ENCODE measurements at places on chromosomes 7 and 10.

- no peak for DNase-seq
These were observed 19.1 kb downstream of the CEP41 start for GRCh38 chr7:130421684-130422083.

GRCh38 chr10:27865221-27865635 is 119.6 kb upstream of the MKX start:
- DNase-seq = no peak

DNA sequence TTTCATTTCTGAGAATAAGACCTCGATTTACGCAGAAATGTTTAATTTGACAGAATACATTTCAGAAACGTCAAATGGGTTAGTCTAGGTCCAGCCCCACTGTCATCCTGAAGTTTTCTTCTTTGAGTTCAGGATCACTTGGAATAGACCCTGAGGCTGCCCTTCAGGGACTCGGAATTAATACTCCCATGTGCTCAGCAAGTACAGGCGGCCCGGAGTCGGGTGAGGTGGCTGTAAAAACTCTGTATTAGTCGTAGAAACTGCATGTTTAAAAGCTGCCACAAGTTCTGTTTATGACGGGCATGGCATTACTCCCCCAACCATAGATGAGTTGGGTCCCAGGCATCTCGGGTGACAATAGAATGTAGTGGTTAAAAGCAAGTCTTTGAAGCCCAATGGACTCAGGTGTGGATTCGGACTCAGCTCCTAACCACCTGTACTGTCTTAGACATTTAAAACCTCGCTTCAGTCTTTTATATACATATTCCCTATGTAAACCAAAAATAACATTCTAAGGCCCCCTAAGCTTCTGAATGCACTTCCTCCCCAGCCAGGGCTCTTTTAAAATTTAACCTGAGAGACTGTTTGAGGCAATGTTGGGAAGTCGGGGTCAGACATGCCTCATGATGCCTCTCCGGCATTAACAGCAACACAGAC is 216.3 kb downstream of the ADARB2 start:
- no peak for DNase-seq

DNA sequence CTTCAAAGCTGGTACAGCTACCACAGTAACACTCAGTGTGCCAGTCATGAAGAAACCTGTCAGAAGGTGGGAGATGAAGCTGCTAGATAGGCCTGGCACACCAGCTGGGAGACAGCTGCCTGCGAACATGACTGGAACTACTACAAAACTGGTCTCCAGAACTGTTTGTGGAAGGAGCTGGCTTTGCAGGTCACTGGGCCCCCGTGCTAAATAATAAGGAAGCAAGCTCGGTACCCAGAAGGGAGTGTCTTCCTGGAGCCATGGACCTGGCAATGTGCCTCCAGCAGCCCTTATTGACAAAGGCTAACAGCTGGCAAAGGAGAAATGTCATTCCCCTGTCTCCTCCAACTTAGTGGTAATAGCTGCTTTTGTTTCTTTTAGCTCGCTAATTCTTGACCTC is 1217.6 kb upstream of the LRRN3 start:
- no peak for DNase-seq

- DNase-seq = no peak
These were observed 386.0 kb downstream of the HGF start for GRCh38 chr7:81383846-81384245.

DNA sequence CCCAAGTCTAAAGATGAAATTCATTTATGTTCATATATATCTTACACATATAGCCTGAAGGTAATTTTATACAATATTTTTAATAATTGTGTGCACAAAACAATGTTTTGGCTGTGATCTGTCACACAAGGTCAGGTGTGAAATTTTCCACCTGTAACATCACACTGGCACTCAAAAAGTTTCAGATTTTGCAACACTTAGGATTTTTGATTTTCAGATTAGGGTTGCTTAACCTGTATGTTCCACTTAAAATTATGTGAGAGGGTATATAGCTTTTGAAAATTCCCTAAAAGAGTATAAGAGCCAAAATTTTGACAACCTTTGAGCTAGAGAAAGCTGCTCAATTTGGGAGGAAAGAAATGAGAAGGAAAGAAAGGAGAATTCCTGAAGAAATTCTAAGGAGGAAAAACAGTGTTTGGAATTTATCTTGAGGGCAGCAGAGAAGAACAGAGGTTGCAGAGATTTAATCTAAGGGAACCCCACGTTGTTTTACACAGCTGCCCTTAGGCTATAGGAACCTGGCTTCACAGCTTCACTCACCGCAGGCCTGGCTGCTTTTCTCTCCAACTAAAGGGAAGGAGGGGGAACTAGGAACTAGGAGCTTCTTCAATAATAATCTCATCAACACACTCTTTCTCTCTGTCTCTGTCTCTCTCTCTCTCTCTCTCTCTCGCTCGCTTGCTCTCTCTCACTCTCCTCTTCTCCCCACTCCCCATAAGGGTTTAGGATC is 8.5 kb downstream of the VOPP1 start:
- no peak for DNase-seq

DNA sequence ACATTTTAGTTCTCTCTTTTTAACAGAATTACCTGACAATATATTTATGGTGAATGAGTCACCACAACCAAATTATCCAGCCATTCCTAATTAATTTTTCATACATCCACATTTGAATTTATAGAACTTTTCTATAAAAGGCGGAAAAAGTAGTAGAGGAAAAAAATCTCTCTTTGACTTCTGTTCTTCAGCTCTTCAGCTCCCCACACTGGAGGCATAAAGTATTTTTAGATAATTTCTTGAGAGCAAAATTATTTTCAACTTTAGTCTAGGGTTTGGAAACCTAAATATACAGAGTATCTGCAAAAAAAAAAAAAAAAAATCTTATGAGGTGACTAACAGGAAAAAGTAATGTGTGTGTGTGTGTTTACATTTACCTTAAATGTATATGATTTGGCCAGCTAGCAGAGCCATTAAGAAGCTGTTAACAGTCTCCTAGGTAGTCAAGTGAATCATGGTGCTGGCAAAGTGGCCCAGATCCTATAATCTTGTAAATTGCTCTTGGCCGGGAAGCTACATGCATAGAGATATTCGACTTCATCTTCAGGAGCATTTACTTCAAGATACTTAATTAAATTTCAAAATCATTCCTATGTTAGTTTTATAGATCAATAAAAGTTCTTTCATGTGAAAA is 383.1 kb upstream of the STEAP1 start:
- DNase-seq = no peak

GRCh38 chr7:123746931-123747488 is 1.8 kb downstream of the WASL start:
- no peak for DNase-seq

DNA sequence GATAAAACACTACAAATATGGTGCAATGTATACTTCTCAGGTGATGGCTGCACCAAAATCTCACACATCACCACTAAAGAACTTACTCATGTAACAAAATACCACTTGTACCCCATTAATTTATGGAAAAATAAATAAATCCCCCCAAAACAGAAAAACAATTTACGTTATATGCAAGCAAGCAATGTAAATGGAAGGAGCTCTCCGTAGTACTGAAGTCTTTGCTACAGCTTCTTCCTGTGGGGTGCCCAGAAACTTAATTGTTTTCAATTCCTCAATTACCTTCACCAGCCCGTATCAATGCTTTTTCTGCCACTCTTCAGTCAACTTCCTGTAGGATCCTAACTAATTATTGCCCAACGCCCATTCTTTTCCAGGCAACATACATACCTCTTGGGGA is 138.1 kb downstream of the RELN start:
- no peak for DNase-seq

GRCh38 chr7:135510592-135511183 is 786 bp upstream of the CNOT4 start:
- DNase-seq = no peak

DNA sequence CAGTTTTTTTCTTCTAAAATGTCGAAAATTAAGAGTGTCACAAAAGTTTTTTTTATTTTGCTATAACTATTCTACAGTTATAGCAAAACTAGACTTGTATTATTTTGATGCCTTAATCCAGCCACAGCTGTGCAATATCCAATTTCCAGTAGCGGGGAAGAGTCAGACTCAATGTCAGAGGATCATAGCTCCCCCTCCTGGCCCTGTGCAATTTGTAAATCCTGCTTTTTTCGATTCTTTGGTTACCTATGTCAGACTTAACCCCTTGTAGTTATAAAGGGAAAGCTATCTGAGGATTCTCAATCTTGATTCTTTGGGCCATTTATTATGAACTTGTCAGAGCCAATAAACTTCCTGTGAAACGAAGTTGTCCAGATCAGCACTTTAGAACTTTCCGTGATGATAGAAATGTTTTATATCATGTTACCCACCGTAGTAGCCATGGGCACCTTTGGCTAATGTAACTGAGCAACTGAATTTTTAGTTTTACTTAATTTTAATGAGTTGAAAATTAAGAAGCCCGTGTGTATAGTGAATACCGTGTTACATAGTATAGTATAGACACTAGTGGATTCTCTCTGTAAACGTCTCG is 87.7 kb upstream of the PRKCQ start:
- no peak for DNase-seq

DNA sequence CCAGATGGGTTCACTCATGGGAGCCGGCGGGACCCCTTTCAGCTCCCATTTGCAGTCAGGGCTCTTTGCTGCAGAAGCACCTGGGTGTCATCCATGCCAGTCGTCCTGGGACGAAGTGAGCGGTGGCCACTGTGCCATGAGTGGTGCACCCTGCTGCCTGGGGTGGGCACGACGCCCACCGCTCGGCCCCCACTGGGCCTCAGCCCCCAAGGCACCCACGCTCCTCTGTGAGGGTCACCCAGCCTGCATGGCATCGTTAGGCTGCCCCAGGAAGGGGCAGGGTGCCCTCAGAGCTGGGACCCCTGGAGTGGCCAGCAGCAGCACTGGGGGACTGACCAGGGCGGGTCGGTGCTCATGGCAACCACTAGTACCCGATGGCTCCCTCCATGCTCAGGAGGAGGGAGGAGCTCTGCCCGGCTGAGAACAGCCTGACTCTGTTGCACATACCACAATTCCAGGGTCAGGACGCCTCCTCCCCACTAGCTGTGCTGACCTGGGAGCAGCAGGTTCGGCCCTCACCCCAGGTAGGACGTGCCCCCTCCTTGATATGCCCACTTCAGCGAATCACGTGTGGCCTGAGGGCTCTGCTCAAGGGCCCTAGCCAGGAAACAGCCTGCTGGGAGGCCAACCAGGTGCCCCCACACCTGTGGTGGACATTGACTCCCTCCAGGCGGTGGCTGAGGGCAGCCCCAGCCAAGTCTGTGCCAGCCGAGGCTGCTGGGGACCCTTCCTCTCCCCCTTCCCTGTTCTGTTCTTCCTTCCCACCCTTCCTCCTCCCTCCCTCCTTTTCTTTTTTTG is 28.5 kb upstream of the CFAP46 start:
- no peak for DNase-seq

GRCh38 chr10:18918532-18918931 is 130.1 kb upstream of the MALRD1 start:
- no peak for DNase-seq

DNA sequence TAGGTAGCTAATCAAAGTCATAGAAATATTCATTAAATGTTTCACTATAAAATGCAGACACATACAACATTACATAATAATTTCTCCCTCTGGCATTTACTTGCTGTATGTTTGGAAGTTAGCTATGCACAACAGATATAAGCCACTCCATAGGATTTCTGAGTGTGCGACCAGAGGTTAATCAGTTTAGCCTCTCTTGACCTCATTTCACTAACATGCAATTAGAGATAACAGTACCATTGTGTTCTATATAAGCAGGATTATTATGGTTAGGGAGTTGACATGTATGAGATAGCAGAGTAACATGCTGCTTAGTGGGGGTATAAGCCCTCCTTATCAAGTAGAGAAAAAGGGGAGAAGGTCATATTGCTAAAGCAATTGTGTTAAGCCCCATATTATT is 26.4 kb downstream of the GLUD1 start:
- no peak for DNase-seq

DNA sequence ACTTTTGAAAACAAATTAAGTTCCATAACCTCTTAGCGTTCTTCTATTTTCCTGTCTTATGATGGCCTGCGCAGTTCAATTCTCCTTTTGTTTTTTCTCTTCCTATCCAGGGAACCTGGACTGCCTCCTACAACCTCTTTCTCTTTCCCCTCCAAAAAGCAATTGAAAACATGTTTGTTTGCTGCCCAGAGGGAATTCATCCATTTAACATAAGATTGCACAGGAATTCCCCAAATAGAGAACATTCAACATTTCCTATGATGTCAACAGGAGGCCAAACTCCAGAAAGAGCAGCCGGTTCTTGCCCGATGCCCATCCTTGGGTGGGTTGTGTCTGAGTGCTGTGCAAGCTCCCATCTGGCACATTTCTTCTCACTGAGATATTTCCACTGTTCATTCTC is 94.2 kb upstream of the NRP1 start:
- no peak for DNase-seq

GRCh38 chr7:90900628-90901356 is 304.7 kb downstream of the CDK14 start:
- DNase-seq = no peak

DNA sequence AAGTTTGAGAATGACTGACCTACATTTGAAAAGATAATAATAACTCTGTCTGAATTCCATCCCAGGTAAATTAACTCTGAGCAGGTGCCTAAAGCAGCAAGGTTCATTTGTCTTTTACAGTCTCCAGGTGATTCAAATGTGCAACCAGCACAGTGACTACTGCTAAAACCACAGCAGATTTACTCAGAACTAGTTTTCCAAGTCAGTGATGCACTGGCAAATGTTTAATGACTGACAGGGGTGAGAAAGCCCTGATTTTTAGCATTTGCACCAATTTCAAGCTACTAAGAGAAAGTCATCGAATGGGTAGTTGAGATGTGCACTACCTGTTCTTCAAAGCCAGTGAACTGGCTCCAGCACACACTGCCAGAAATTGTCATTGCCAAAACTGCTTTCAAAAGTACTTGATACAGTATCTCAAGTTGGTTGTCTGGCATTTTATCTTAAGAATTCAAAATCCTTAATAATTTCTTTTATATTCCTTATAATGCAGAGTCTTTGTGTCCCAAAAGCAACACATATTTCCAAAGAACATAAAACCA is 60.3 kb downstream of the ATOH7 start:
- no peak for DNase-seq

GRCh38 chr10:5634918-5635317 is 31.5 kb downstream of the ASB13 start:
- DNase-seq = no peak

- DNase-seq = no peak
These were observed 143.8 kb downstream of the TES start for GRCh38 chr7:116354171-116354545.

GRCh38 chr10:122239578-122240257 is 31.4 kb upstream of the BTBD16 start:
- no peak for DNase-seq

Data from activated CD8-positive, alpha-beta memory T cell treated with anti-CD3 and anti-CD28 coated beads, Interleukin-2, amount 50 U/mL, for 48 hours (primary cell).